ENCODE measurements at places on chromosomes 1 and 21. TPM values are rescaled to one million over a fixed set of nuclear protein-coding genes. Genes with fewer than 3 reads are reported as not detected.

Gene TNFRSF8
- total RNA-seq = not detected

DNA sequence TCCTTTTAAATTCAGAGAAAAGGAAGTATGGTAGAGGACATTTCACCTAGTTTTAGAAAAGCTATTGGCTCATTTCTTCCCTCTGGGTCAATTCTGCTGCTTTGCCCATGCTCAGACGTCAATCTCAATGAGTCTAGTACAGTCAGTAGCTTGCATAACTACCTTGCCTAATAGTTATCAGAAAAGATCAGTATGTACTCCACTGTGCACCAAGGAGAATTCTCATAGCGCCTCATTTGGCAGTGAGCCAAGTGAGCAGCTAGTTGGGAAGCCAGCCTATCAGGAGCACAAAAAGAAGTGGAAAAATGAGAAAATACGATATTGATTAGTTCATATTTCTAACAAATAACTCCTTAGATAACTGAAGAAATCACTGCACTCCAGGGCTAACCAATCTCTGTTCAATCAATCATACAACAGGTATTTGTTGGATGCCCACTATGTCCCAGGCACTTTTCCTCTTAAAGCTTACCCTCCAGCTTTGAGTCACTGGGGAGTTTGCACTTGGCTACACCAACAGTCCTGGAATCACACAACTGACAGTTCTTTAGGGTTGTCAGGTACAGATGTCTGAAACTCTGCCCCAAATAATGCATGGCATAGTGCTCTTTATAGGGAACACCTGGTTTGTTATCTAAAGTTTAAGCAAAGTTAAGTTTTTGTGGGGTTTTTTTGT, 50.2 kb downstream of the PRDX6 start:
- H3K27ac ChIP-seq = no peak overlapping the region
- no peak overlapping the region for H3K4me3 ChIP-seq
- no peaks in the 10 kb centered on the region for H3K36me3 ChIP-seq
- peaks cover 19% of the 10 kb centered on the region for H3K4me1 ChIP-seq
- no peak for DNase-seq
- H3K27me3 ChIP-seq = no peaks in the 10 kb centered on the region

GRCh38 chr1:185541871-185542301, 192.3 kb upstream of the HMCN1 start:
- H3K36me3 ChIP-seq = no peaks in the 10 kb centered on the region
- no peak overlapping the region for H3K27ac ChIP-seq
- no peak overlapping the region for H3K4me3 ChIP-seq
- no peak for DNase-seq
- no peaks in the 10 kb centered on the region for H3K4me1 ChIP-seq
- no peaks in the 10 kb centered on the region for H3K27me3 ChIP-seq

- no peak overlapping the region for H3K27ac ChIP-seq
- no peaks in the 10 kb centered on the region for H3K36me3 ChIP-seq
- peaks cover 29% of the 10 kb centered on the region for H3K27me3 ChIP-seq
- peaks cover 15% of the 10 kb centered on the region for H3K4me1 ChIP-seq
- peak; percentile 17 for DNase-seq
Observed at GRCh38 chr1:46489169-46489637, 433 bp upstream of the DMBX1 start.

DNA sequence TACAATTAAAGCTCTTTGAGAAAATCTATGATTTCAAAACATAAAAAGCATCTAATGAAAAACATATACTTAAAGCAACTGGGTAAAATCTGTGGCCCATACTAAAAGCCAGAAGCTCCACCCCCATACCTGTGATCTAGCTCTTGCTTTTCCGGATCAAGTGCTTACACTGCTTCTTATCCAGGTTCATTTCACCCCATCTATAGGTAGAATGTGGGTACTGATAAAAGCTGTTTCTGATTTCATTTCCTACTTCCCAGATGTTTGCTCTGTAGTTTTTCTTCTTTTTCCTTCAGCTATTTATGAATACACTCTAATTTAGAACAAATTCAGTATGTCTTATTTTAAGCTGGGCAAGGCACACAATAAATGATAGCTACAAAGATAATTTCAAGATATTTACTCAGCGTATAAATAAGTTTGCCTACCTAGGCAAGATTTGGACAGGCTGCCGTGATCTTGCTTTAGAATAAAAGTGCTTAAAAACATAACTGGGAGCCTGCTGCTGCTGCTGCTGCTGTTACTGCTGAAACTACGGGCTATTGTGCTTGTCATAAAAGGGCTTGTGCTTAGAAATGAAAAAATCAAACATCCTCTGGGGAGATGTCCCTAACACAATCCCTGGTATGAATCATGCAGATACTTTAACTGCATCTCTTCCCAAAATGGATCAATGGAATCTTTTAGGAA, 2.1 kb downstream of the SIPA1L2 start:
- DNase-seq = no peak
- no peaks in the 10 kb centered on the region for H3K27me3 ChIP-seq
- H3K27ac ChIP-seq = no peak overlapping the region
- H3K4me1 ChIP-seq = peaks cover 28% of the 10 kb centered on the region
- no peaks in the 10 kb centered on the region for H3K36me3 ChIP-seq

GRCh38 chr1:36909946-36910725, 124.2 kb downstream of the GRIK3 start:
- no peaks in the 10 kb centered on the region for H3K4me1 ChIP-seq
- no peaks in the 10 kb centered on the region for H3K36me3 ChIP-seq
- H3K4me3 ChIP-seq = no peak overlapping the region
- no peaks in the 10 kb centered on the region for H3K27me3 ChIP-seq

Gene EPHB2
- total RNA-seq = 0.36 TPM

Gene SZRD1
- total RNA-seq = 81.0 TPM

Gene RUNX1
- total RNA-seq = 86.1 TPM

Gene HMGCL
- total RNA-seq = 38.5 TPM

Gene VCAM1
- not detected for total RNA-seq

- peak overlapping the region; percentile 67 for H3K4me3 ChIP-seq
- peak overlapping the region; percentile 86 for H3K27ac ChIP-seq
- no peaks in the 10 kb centered on the region for H3K27me3 ChIP-seq
Observed at GRCh38 chr1:24506691-24507381, 4.2 kb downstream of the RCAN3 start.

DNA sequence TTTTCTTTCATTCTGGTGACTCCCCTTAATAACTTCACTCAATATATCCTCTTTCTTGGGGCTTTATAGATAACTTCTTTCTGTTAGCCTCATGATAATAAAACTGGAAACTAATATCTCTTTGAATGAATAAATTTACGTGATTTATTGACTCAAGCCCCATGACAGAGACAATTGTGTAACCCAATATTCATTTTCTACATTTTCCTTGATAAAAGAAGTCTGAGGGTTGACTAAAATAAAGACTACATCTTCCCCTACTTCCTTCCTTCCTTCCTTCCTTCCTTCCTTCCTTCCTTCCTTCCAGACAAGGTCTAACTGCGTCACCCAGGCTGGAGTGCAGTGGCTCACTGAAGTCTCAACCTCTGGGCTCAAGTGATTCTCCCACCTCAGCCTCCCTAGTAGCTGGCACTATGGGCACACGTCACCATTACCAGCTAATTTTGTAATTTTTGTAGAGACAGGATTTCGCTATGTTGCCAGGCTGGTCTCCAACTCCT, 85.1 kb downstream of the CYYR1 start:
- DNase-seq = no peak
- H3K27ac ChIP-seq = no peak overlapping the region
- H3K27me3 ChIP-seq = no peaks in the 10 kb centered on the region
- H3K4me3 ChIP-seq = no peak overlapping the region

GRCh38 chr1:61141288-61142042, 59.1 kb downstream of the NFIA start:
- H3K4me1 ChIP-seq = no peaks in the 10 kb centered on the region
- H3K4me3 ChIP-seq = no peak overlapping the region
- H3K36me3 ChIP-seq = no peaks in the 10 kb centered on the region
- DNase-seq = no peak
- H3K27me3 ChIP-seq = no peaks in the 10 kb centered on the region

Gene MAP10
- 2.7 TPM for total RNA-seq

Gene DISP1
- total RNA-seq = 3.9 TPM

DNA sequence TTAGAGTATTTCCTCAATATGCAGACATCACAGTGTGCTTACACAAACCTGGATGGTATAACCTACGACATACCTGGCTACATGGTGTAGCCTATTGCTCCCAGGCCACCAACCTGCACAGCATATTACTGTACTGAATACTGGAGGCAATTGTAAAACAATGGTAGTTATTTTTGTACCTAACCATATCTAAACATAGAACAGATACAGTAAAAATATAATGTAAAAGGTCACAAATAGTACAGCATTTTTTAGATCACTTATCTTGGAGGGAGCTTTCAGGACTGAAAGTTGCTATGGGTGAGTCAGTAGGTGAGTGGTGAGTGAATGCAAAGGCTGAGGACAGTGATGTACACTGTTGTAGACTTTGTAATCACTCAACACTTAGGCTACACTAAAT, 492.3 kb downstream of the MRPL39 start:
- H3K36me3 ChIP-seq = no peaks in the 10 kb centered on the region
- no peaks in the 10 kb centered on the region for H3K27me3 ChIP-seq
- DNase-seq = no peak
- H3K4me1 ChIP-seq = no peaks in the 10 kb centered on the region

Gene ADAMTS4
- total RNA-seq = 1.4 TPM

Gene DCST2
- 4.1 TPM for total RNA-seq

Gene TCEA3
- total RNA-seq = 28.7 TPM

- no peaks in the 10 kb centered on the region for H3K36me3 ChIP-seq
- no peak overlapping the region for H3K27ac ChIP-seq
- no peak for DNase-seq
- H3K4me1 ChIP-seq = peaks cover 10% of the 10 kb centered on the region
- H3K27me3 ChIP-seq = peaks cover 2% of the 10 kb centered on the region
Observed at GRCh38 chr1:65260851-65261473, 48.4 kb upstream of the DNAJC6 start.

Gene SPRR5
- not detected for total RNA-seq

GRCh38 chr1:171841931-171842761, 848 bp downstream of the DNM3 start:
- no peaks in the 10 kb centered on the region for H3K36me3 ChIP-seq
- H3K4me3 ChIP-seq = peak overlapping the region; percentile 43
- H3K27me3 ChIP-seq = peaks cover 13% of the 10 kb centered on the region
- H3K27ac ChIP-seq = peak overlapping the region; percentile 41
- peaks cover 16% of the 10 kb centered on the region for H3K4me1 ChIP-seq
- peak; percentile 43 for DNase-seq

Gene MFSD2A
- 0.38 TPM for total RNA-seq

- H3K36me3 ChIP-seq = no peaks in the 10 kb centered on the region
- H3K4me1 ChIP-seq = no peaks in the 10 kb centered on the region
- DNase-seq = no peak
Observed at GRCh38 chr1:157105988-157106812, 6.6 kb upstream of the ETV3L start.

GRCh38 chr1:182595641-182596240, 6.7 kb upstream of the RNASEL start:
- H3K27ac ChIP-seq = no peak overlapping the region
- H3K36me3 ChIP-seq = peaks cover 3% of the 10 kb centered on the region
- peak; percentile 59 for DNase-seq
- no peaks in the 10 kb centered on the region for H3K4me1 ChIP-seq
- H3K4me3 ChIP-seq = no peak overlapping the region

GRCh38 chr1:247905910-247906503, 10.6 kb downstream of the OR2W3 start:
- DNase-seq = no peak
- H3K27ac ChIP-seq = no peak overlapping the region
- H3K4me3 ChIP-seq = peak overlapping the region; percentile 30

Measured in CD4-positive, alpha-beta memory T cell (primary cell).